ENCODE measurements at places on chromosomes 11 and 22.
A peak's percentile ranks its signal among the peaks of the same experiment; 100 is the strongest.

GRCh38 chr11:33778675-33779074 is 4.4 kb upstream of the FBXO3 start:
- DNase-seq: no peak

DNA sequence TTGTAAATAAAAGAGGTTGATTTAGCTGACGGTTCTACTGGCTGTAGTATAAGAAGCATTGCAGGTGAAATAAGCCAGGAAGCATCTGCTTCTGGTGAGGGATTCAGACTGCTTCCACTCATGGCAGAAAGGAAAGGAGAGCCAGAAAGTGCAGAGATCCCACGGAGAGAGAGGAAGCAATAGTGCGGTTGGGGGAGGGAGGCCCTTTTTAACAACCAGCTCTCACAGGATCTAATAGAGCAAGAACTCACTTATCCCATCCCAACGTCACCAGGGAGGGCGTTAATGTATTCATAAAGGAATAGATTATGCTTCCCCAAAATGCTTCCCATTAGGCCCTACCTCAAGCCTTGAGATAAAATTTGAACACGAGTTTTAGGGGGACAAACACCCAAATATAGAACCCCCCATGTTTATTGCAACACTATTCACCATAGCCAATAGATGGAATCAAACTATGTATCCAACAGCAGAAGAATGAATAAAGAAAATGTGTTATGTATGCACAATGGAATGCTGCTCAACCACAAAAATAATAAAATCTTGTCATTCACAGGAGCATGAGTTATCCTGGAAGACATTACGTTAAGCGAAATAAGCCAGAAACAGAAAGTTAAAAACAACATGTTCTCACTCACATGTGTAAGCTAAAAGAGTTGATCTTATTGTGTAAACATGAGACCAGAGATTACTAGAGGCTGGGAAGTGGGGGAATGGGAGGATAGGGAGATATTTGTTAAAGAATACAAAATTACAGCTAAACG is 908.3 kb upstream of the ANO3 start:
- no peak for DNase-seq

DNA sequence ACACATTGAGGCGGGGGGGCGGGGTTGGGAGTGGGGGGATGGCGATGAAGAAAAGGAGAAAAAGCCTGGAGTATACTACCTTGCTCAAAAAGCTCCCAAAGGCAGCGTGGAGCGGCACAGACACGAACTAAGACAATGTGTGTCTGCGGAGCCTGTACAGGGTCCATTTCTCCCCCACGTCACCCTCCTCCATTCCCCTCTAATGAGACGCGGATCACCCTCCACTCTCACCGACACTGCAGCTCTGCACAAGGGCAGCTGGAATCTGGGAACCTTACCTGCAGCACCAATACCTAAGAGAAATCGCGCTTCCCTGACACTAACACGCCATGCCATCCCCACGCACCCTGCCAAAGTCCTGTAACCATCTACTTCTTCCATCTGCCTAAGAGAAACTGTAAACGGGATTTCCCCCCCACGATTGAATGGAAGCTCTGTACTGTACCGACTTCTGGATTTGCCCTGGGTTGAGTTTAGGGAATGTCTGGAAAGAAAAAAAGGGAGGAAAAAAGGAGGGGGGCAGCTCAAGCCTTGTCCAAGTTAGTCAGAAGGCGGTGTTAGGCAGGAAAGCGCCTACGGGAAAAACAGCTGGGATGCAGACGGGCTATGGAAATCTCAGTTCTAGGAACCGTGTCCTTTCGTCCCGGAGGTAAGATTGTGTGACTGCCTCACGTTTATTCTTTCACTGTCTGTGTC is 125.7 kb upstream of the C11orf58 start:
- no peak for DNase-seq

GRCh38 chr11:10497371-10498021 is 42.4 kb downstream of the AMPD3 start:
- no peak for DNase-seq

DNA sequence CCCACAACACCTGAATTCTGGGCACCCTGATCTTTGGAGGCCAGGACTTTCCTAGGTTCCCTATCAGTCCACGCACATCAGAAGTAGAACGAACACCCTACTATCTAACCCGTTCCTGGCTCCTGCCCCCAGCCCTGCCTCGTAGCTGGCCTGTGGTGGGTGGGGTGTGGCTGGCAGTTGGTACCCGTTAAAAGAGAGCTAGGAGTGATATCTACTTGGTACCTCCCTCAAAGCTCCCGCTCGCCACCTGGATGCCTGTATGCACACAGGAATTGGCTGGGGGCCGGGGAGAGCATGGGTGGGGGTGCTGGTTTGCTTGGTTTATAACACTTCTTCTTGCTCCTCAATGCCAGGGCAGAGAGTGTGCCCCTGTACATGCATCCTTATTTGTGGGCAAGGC is 14.0 kb upstream of the NECTIN1 start:
- no peak for DNase-seq

GRCh38 chr11:12232817-12233601 is 122.6 kb downstream of the MICAL2 start:
- DNase-seq: no peak

- DNase-seq: peak; percentile 25
These were observed 62.1 kb upstream of the AMOTL1 start for GRCh38 chr11:94705891-94706615.

GRCh38 chr11:120108154-120108784 is 29.6 kb downstream of the TRIM29 start:
- no peak for DNase-seq

- DNase-seq: no peak
These were observed 82.9 kb downstream of the MAML2 start for GRCh38 chr11:96260067-96260511.

DNA sequence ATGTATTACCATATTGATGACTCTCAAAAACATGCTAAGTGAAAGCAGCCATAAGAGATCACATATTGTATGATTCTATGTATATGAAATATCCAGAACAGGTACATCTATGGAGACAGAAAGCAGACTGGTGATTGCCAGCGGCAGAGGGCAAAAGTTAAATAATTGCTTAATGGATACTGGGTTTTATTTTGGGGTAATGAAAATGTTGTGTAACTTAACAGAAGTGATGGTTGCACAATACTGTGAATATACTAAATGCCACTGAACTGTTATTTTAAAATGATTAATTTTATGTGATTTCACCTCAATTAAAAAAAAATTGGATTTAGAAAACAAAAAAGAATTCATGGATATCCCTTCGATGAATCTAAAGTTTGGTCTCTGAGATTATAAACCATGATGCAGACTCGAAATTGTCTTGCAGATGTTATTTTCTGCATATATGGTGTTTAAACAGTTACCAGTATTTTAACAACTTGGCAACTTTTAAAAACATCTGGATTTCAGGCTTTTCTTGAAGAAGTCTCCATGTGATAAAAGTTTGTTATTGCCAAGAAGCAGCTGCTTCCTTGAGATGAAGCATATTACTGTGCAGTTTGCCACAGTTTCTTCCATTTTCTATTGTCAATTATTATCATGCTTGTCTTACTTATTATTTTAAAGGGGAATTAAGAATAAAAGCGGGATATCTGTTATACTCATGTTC is 38.1 kb downstream of the LARGE2 start:
- no peak for DNase-seq

GRCh38 chr11:120134931-120135228 is 3.0 kb downstream of the TRIM29 start:
- DNase-seq: no peak

DNA sequence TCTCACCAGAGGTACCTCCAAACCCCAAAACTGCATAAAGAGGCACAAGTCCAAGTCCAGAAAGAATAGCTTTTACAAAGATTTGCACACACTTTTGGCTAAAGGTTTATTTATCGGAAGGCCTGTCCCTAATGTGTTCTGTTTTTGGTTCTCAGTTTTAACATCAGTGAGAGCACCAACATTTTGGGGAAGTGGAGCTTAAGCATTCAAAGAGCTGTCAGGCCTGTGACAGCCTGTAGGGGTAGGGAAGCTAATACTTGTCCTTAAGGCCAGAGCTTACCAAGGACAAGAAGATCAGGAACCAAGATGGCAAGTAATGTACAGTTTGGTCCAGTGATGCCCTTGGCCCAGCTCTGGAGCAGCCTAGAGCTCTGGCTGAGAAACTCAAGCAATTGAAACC is 38.9 kb upstream of the SCUBE2 start:
- DNase-seq: no peak

- DNase-seq: no peak
These were observed 20.6 kb upstream of the SCGB1D1 start for GRCh38 chr11:62169448-62169847.

GRCh38 chr11:16713594-16713993 is 24.9 kb upstream of the C11orf58 start:
- no peak for DNase-seq

DNA sequence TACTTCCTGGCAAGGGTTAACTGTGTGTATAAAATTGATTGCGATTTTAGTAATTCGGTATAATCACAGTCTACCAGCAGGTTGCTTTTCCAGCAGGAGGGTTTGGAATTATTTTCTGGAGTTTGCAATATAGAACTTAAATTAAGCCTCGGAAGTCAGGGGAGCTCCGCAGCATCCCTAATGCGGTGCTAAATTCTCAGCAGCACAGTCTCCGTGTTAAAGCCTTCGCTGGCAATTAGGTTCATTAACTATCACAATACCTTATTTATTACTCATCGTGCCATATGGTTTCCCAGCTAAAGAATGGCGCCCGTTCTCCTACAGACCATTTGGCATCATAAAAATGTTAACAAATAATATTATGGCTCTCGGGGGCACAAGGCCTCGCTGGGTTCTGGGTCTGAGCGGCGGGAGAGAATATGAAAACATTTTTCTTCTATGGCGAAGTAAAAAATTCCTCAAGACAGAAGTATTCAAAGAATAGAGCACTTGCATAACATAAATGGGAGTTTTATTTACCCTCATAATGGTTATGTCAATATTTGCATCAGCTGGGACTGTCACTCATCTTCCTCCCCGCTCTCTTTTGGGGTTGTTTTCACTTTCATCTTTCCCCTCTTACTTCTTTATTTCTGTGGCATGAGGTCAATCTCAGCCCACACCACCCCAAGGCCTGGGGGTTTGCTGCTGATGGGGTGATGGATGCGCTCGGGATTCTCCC is 28.1 kb upstream of the ZBTB16 start:
- no peak for DNase-seq

- no peak for DNase-seq
These were observed 22.5 kb upstream of the MAML2 start for GRCh38 chr11:96365493-96365892.

- no peak for DNase-seq
These were observed 29.0 kb upstream of the VWA5A start for GRCh38 chr11:124085997-124086846.

DNA sequence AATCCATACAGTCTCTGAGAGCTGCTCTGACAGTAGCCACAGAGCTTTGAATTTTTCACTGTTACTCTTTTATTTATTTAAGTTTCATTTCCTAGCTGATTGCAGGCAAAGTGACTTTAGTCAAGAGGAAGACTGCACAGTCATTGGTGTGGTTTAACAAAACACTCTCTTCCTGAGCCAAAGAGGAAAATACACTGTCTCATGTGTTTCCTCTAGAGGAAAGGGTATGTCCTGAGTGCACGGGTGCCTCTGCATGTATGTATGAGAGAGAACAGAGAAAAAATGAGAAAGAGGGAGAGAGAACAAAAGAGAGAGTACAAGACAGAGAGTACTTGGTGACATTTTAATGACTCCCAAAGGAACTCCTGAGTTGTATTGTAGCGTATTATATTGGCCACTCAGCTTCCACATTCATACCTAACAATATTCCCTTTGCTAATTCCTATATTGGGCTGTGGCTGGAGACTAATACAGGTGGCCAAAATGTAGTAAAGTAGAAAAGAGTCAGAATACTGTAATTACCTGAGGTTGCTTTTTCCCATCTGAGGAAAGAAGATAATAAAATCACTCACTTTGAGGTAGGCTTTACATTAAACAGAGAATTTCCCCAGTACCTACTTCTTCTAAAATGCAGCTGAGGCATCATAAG is at the start of gene OR4D9:
Gene OR4D9, plus strand, starts transcription at position 599 of the 649 bp plus-strand sequence. CDS start 3,374 bp downstream, outside the sequence.
- no peak for DNase-seq

- no peak for DNase-seq
These were observed 18.9 kb upstream of the PISD start for GRCh38 chr22:31680861-31681341.

GRCh38 chr11:61980783-61981541 is 13.5 kb upstream of the FTH1 start:
- DNase-seq: no peak

GRCh38 chr22:17477391-17477833 is 85.9 kb upstream of the SLC25A18 start:
- peak; percentile 53 for DNase-seq

Measured in NCI-H1436 treated with DMSO at 0.1 percent for 48 hours (cell line).